ENCODE measurements at places on chromosomes 11 and 22.

- DNase-seq: no peak
Observed at GRCh38 chr11:31922450-31922849, 111.3 kb upstream of the PAX6 start.

DNA sequence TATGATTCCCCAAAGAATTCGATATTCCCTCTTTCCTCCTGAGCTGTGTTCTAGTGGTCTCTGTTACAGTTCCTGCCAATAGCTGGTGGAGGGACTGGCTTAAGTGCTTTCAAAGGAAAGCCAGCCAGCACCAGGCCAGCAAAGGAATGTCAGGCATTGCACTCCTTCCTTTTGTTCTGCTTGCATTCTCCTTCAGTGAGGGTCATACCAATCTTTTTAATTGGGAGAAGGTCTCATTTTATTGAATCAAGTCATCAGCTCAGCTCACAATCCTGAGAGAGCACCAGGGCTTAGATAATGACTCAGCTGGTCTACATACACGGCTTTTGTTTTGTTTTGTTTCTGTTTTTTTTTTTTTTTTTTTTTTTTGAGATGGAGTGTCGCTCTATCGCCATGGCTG, 222.9 kb downstream of the NAV2 start:
- no peak for DNase-seq

- DNase-seq: no peak
Observed at GRCh38 chr22:21688706-21689381, 23.0 kb downstream of the PPIL2 start.

GRCh38 chr11:91257667-91258066, 967.0 kb upstream of the FAT3 start:
- DNase-seq: no peak

GRCh38 chr11:87036756-87037449, 831 bp upstream of the TMEM135 start:
- DNase-seq: no peak

DNA sequence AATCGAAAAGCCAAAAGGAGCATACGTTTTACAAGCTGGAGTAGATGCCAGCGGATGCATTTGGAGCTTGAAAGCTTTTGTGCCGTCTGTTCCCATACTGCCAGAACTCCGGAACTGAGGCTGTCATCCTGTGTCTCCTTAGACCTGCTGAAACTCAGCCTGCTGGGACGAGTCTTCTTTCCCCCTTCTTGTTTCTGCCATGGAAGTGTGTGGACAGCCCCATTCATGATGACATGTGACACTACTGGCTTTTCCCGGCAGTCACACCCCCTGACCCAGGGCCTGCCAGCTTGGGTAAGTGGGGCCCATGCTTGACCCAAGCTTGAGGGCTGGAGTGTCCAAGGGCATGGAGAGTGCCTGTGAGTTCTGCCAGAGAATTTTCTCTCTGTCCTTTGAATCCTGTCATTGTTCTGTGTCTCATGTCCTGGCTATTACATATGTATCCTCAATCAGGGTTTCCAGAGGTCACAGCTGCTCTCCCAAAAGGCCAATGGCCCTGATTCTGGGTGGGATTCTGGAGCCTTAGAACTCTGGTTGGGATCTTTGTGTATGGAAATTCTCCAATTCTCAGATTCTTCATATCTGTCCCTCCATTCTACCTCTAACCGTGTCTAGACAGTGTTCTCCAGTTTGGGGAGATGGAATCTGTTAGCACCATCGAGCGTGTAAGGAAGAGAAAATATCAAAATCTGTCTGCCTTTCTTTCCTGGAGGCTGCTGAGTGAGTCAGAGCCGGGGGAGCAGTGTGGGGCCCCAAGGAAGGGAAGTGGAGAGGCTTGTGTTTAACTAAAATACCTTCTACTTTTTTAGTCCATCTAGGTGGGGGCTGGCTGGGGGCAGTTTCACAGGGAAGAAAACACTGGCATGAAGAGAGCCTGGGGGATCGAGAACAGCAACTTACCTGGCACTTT, 73.2 kb downstream of the KIAA1671 start:
- DNase-seq: no peak

DNA sequence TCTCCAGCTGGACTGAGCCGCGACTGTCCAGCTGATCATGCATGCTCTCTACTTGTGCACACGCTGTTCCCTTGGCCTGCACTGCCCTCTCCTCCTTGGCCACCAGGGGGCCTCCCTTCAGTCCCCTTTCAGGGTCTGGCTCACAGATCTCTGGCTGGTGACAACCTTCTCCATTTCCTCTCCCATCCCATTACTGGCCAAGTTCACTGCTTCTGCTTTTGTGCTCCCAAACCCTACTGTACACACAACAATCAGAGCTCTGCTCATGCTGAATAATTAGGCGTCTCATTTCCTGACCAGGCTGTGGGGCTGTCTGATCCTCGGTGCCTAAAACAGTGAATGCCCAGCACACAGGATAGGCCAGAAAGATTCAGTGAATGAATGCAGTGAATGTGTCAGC, 224.0 kb upstream of the NARS2 start:
- peak; percentile 4 for DNase-seq

DNA sequence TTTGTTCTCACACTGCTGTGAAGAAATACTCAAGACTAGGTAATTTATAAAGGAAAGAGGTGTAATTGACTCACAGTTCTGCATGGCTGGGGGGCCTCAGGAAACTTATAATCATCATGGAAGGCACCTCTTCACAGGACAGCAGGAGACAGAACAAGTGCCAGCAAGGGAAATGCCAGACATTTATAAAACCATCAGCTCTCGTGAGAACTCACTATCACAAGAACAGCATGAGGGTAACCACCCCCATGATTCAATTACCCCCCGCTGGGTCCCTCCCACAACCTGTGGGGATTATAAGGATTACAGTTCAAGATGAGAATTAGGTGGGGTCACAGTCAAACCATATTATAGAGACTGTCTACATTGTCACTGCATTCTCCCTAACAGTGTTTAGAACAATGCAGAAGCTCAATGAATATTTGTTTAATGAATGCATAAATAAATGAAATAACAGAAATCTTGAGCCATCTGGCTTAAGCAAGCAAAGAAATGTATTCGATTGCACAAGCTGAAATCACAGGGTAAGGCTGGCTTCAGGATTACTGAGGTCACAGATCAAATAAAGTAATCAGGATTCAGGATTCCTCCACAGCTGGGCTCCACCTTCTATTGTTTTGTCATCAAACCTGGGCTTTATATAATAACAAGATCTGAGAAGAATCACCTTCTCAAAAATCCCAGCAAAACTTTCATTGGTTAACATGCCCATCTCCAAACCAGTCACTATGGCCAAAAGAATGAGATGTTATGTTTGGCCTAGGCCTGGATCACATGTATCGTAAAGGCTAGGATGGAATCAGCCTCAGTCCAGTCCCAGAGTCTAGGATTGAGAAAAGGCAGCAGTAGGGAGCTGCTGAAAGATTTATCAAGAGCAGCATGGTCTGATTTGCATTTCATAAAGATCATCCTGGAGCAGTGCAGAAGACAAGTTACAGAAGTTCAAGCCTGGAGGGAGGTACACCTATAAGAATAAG, 137.8 kb upstream of the UBASH3B start:
- no peak for DNase-seq

- DNase-seq: no peak
Observed at GRCh38 chr11:19968860-19969259, 191.4 kb downstream of the DBX1 start.

GRCh38 chr11:57496109-57496820, 19.2 kb downstream of the SLC43A1 start:
- no peak for DNase-seq

GRCh38 chr22:46102752-46103151, 47.6 kb upstream of the PPARA start:
- no peak for DNase-seq

GRCh38 chr11:123905826-123906225, 3.9 kb downstream of the OR8D4 start:
- no peak for DNase-seq

- DNase-seq: no peak
Observed at GRCh38 chr11:59551659-59552521, 40.6 kb downstream of the OR4D9 start.

GRCh38 chr11:69510471-69511357, 29.3 kb downstream of the LINC01488 start:
- DNase-seq: no peak

- no peak for DNase-seq
Observed at GRCh38 chr11:125512106-125512505, 16.0 kb upstream of the FEZ1 start.

DNA sequence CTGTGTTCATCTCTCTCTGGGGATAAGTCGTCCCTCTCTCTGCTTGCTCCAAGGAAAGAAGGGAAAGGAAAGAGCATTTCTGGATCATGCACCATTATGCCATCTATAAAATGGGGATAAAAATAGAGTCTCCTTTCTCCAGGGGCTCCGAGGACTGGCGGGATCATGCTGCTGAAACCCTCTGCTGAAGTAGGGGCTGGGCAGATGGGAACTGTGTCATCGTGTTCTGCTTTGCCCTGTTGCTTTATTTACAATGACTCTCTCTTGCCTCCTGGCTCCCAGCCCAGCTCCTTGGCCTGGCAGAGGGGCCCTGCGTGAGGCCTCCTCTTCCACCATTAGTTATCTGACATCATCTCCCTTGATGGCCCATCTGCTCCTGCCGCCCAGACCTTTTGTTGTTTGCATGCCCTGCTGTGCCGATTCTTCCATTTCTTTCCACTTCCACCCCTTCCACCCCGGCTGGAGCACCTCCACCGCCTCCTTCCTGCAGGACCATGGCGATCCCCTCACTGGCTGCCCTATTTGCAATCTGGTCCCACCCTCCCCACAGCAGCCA, 200.9 kb downstream of the MYO18B start:
- no peak for DNase-seq

GRCh38 chr11:8325591-8326304, 62.1 kb upstream of the LMO1 start:
- DNase-seq: no peak

- DNase-seq: no peak
Observed at GRCh38 chr22:30326255-30326705, 461 bp downstream of the TBC1D10A start.

- DNase-seq: no peak
Observed at GRCh38 chr22:28243539-28243938, 324.5 kb upstream of the PITPNB start.

GRCh38 chr11:124762105-124762623, at the start of gene ESAM:
Gene ESAM (minus strand): TSS chr11:124762290. CDS start chr11:124762154, 136 bp downstream.
- DNase-seq: peak; percentile 66

DNA sequence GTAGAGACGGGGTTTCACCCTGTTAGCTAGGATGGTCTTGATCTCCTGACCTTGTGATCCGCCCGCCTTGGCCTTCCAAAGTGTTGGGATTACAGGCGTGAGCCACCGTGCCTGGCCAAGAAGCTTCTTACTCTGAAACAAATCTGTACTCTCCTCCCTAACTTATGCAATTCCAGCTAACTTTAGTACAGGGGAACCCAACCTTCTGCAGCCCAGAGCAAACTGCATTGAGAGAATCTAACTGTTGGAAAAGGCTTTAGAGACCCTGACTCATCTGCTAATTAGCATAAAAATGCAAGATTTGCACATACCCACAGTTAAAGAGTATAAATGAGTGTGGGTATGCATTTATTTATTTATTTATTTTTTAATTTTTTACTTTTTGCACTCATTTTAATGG, 64.8 kb downstream of the APOL5 start:
- no peak for DNase-seq

GRCh38 chr11:122040464-122040863, 75.6 kb downstream of the BLID start:
- no peak for DNase-seq

- no peak for DNase-seq
Observed at GRCh38 chr22:27985323-27986275, 66.5 kb upstream of the PITPNB start.

- no peak for DNase-seq
Observed at GRCh38 chr11:58142761-58143160, 17.4 kb upstream of the OR9I1 start.

- DNase-seq: peak; percentile 12
Observed at GRCh38 chr11:33063326-33063881, 24.0 kb downstream of the TCP11L1 start.

- no peak for DNase-seq
Observed at GRCh38 chr22:26259510-26259909, 90.2 kb downstream of the SEZ6L start.

DNA sequence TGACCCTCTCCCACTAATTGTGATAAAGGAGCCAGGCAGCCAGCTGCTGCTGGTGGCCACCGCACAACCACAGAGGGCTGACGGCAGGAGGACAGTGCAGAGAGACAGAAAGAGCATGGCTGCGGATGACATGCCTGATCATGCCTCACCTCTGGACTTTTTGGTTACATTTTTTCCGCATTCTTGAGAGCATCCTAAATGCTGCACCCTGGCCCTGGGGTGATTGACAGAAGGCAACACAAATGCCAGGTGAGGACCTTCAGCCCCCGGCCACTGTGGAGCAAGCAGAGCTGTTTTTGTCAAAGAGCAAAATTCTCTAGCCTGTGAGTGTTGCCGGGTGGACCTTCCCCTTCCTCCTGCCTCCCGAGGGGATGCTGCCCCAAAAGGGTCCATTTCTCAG, 78.5 kb downstream of the RPS6KA4 start:
- no peak for DNase-seq

GRCh38 chr11:65386307-65387140, at the start of gene FRMD8:
Gene FRMD8 (plus strand): TSS chr11:65386637. CDS start chr11:65387037, 400 bp downstream.
- DNase-seq: peak; percentile 89

- no peak for DNase-seq
Observed at GRCh38 chr11:7275133-7275532, 23.4 kb downstream of the SYT9 start.

GRCh38 chr22:44336962-44337677, 24.4 kb upstream of the SHISAL1 start:
- DNase-seq: no peak

- peak; percentile 12 for DNase-seq
Observed at GRCh38 chr11:17013548-17014320, 480 bp downstream of the PLEKHA7 start.

GRCh38 chr11:79080551-79080950, 360.3 kb downstream of the TENM4 start:
- no peak for DNase-seq

DNA sequence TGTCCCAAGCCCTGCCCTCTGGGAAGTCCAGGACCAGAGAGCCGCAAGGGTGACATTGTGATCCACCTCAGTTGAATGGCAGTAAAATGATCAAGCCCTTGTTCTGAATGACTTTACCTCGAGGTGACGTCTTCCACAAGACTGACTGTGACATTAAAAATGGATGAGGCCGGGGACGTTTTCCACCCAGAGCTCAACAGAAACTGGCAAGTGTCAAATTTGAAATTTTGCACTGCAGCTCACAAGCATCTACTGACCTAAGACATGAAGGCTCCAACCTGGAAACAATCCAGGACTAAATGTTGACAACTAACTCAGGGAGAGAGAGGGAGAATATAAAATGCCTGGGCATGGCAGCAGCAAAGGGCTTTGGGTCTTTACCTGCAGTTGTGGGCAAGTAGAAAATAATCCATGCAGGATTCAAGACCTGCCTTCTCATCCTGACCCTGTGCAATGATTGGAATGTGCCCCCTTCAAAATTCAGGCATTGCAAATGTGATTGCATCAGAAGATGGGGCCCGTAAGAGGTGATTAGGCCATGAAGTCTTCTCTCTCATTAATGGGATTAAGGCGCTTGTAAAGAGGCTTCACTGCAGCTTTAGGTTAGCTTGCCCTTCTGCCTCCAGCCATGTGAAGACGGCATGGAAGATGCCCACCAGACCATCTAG, 33.6 kb upstream of the CLMP start:
- DNase-seq: no peak

Data from CD4-positive, alpha-beta T cell treated with Interleukin-15 for 4 hours (primary cell).